ENCODE measurements at places on chromosomes 13 and 19.

DNA sequence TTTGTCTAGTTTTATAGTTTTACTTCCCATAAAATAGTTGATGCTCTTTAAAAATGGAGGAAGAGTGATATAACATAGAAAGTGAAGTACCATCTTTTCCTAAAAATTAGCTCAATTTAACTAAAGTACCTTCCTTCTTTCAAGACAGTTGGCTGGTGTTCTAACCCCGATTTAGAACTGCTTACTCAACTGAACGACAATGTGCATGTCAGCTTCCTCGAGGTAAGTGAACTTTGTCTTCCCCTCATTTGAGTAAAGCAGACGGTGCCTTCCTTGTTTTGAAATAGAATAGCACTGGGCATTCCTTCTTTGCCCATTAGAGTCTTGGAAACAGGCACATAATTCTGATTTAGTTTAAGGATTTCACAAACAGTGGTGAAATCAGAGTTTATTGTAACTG is 1519.2 kb downstream of the EFNB2 start:
- no peak for DNase-seq

GRCh38 chr13:98821372-98822224 is 69.1 kb upstream of the SLC15A1 start:
- DNase-seq = no peak

DNA sequence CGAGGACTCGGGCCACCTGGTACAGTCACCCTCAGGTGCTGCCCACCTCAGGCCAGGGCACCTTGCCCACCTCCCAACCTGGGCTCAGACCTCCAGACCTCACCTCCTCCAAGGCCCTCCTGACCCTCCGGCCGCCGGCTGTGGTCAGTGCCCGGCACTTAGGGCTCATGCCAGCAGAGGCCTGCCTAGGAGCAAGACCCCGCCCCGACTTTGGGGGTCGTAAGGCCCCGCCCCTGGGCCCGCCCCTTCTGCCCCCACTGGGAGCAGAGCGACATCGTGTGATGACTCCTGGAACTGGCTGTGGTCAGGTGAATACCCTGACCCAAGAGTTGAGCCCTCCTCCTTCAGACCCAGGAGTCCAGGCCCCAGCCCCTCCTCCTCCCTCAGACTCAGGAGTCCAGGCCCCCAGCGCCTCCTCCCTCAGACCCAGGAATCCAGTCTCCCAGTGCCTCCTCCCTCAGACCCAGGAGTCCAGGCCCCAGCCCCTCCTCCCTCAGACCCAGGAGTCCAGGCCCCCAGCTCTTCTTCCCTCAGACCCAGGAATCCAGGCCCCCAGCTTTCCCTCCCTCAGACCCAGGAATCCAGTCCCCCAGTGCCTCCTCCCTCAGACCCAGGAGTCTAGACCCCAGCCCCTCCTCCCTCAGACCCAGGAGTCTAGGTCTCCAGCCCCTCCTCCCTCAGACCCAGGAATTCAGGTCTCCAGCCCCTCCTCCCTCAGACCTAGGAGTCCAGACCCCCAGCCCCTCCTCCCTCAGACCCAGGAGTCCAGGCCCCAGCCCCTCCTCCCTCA is at the start of gene SBK2:
SBK2 (minus strand) TSS at position 183 of the 790 bp plus-strand sequence. CDS start 839 bp downstream, outside the sequence.
- DNase-seq = no peak

DNA sequence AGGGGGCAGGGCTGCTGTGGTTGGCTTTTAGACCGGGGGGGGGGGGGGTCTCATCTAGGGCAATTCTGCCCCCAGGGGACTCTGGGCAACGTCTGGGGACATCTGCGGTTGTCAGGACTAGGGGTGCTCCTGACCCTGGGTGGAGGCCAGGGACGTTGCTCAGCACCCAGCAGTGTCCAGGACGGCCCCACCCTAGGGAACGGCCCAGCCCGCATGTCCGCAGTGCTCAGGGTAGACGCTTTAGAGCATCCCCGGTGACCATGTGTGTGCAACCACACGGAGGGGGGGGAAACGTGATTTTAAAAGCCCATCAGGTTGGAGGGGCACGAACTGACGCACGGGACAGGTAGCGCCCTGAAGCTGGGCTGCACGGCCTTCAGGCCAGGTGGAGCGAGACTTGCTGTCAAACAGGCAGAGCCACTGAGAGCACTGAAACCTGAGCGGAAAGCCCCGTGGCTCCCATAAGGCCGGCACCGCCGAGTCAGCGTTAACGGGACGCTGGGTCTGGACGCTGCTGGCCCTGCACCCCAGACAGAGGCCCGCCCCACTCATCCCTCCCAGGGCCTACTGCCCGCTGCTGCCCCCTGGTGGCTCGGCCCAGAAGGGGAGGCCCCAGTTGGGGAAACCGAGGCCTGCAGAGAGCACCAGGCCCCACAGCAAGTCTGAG is 8.3 kb downstream of the CACTIN start:
- peak; percentile 24 for DNase-seq

DNA sequence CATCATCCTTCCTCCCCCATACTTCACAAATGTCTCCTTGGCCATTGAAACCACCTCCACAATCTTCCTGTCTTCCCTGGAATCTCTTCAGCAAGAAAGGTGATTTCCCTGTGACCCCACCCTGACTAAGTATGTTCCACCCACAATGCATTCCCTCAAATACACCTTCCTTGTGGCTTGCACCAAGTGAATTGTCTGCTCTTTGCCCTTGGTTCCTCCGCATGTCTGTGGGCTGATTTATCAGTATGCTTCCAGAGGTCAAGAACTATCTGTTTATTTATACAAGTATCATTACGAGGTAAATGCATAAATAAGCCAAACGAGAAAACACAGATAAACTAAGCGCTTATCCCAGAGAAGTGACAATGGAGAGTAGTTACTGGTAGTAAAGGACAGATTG is 45.4 kb upstream of the POMP start:
- no peak for DNase-seq

GRCh38 chr13:22201375-22201925 is 530.6 kb downstream of the FGF9 start:
- no peak for DNase-seq

DNA sequence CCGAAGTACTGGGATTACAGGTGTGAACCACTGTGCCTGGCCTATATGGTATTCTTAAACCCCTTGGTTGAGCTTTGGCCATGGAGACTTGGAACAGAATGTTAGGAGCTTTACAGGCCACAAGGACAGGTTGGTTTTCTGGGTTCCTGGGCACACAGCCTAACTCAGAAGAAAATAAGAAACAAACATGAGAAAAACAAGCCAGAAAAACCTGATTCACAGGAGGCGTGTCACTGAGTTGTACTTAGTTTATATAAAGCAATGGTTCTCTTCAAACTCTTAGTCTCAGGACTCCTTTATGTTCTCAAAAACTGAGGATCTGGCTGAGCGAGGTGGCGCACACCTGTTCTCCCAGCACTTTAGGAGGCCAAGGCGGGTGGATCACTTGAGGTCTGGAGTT is 125.1 kb upstream of the SPATA13 start:
- DNase-seq = no peak

GRCh38 chr19:831407-832369 is 4.1 kb downstream of the AZU1 start:
- no peak for DNase-seq

- no peak for DNase-seq
These were observed 32.2 kb upstream of the DOCK9 start for GRCh38 chr13:99009987-99010551.

GRCh38 chr13:81487151-81487550 is 1146.2 kb upstream of the SPRY2 start:
- DNase-seq = no peak

- no peak for DNase-seq
These were observed 319.9 kb upstream of the DACH1 start for GRCh38 chr13:72186730-72187422.

- no peak for DNase-seq
These were observed at the start of gene ETV2 for GRCh38 chr19:35641515-35642151. Gene ETV2, plus strand, starts transcription at chr19:35641745. Its CDS starts 716 bp downstream, at chr19:35642461.

DNA sequence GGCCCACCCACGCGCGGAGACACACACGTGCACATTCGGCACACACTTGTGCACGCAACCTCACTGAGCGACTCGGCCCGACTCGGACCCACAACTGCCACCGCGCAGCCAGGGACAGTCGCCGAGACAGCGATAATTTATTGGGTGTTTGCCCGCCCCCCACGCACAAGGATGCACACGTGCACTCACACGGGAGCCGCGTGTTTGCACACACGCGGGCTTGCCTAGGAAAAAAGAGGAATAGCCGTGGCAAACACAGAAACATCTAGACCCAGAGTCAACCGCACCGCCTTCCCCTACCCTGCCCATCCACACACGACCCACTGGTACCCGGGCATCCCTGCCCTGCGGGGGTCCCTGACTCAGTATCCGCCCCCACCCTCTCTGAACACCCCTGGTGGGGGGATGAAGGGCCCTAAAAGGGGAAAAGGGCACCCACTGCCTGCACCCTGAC is 1.1 kb upstream of the SSBP4 start:
- no peak for DNase-seq

- DNase-seq = no peak
These were observed 92.6 kb downstream of the ZNF486 start for GRCh38 chr19:20259615-20260014.
